NCI-H446 treated with DMSO at 0.1 percent for 48 hours (cell line): ENCODE measurements at places on chromosomes 5 and 9.

GRCh38 chr9:94112716-94113465 is 28.6 kb downstream of the PTPDC1 start:
- no peak for DNase-seq

DNA sequence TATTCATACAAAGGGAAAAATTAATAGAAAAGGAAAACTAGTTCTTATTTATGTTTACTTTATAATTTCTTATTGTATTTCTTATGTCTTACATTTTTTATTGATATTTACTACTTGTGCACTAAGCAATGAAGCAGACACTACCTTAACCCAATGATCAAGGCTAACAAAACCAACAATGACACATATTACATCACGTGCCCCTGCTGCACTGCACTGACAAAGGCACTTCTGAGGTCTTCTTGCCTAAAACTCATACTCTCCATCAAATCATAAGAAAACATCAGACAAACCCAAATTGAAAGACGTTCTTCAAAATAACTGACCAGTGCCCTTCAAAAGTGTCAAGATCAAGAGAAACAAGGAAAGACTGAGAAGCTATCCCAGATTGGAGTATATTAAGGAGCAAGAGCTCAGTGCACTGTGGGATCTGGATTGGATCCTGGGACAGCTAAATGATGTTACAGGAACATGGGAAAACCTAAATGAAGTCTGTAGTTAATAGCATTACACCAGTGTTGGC is 230.9 kb downstream of the AUH start:
- DNase-seq, result no peak

GRCh38 chr5:159406571-159406970 is 76.3 kb upstream of the IL12B start:
- DNase-seq, result no peak

- no peak for DNase-seq
These were observed 172.1 kb downstream of the TSSK1B start for GRCh38 chr5:113262674-113263073.

- no peak for DNase-seq
These were observed 40.8 kb upstream of the LARP1 start for GRCh38 chr5:154714266-154714986.

- no peak for DNase-seq
These were observed 493.0 kb downstream of the AGTPBP1 start for GRCh38 chr9:85248514-85249312.

- peak; percentile 59 for DNase-seq
These were observed 77.2 kb upstream of the NEK6 start for GRCh38 chr9:124180557-124180956.

- DNase-seq, result no peak
These were observed 48.7 kb downstream of the RUSC2 start for GRCh38 chr9:35538361-35539234.

DNA sequence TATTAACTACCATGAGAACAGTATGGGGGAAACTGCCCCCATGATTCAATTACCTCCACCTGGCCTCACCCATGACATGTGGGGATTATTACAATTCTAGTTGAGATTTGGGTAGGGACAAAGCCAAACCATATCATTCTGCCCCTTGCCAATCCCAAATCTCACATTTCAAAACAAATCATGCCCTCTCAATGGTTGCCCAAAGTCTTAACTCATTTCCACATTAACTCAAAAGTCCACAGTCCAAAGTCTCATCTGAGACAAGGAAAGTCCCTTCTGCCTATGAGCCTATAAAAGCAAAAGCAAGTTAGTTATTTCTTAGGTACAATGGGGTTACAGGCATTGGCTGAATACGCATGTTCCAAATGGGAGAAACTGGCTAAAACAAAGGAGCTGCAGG is 180.7 kb upstream of the CDH12 start:
- no peak for DNase-seq

DNA sequence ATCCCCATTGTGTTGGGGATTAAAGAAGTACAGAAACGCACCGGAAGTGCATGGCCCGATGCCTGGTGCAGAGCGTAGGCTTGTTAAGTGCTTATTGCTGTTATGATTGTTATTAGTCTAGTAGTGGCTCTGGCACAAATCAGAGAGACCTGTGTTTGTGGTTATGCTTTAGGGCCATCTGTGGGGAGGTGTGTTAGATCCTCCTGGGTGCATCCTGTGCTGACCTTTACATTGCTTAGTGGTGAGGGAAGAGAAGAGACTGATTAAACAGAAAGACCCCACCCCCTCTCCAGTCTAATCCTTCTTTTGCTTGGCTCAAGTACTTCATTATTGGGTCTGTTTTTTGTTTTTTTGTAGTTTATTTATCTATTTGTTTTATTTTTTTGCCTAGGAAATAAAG is 112.7 kb upstream of the SPRY4 start:
- no peak for DNase-seq

DNA sequence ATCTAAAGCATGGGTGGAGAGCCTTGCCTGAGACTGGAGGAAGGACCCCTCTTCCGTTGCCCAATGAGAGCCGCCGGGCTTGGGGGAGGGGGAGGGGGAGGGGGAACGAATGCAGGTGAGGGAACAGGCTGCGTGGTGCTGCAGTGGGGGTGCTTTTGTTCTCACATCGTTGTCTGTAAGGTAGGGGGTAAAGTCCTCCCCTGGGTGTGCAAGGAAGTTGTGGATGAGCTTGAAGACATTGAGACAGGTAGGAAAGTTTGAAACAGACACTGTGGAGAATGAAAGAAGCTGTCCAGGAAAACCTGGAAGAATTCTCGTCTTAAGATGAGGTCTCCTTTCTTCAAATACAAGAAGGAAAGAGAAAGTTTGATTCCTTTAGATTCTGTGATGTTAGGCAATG is 94.1 kb upstream of the LIFR start:
- DNase-seq, result no peak

DNA sequence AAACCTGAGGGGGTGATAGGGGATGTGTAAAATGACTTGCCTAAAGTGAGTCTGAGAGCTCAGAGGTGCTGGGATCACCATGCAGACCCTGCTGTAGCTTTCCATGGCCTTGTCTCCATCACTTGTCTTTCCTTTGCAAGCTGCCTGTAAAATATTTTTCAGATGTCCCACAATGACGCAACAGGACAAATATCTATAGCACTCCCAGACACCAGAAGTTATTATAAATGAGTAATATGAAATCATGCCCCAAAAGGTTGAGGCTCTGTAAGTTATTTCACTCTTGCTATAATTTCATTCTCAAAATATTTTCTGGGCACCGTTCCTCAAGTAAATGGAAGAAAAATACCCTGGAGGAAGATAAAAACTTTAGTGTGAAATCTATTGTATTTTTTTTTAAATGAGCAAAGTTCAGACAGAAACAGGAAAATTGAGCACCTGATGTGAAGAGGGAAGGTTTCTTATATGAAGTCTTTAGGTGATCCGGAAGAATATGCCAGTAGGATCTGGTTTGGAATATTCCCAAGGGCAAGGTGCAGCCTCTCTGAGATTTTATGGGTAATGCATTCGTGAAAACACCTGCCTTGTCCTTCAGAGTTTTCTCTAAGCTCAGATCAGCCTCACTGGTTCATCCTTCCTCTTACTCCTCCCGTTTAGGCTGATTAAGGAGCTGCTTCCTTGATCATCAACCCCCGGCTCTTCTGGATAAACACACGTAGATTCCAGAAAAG is 138.3 kb upstream of the DMAC1 start:
- DNase-seq, result no peak

DNA sequence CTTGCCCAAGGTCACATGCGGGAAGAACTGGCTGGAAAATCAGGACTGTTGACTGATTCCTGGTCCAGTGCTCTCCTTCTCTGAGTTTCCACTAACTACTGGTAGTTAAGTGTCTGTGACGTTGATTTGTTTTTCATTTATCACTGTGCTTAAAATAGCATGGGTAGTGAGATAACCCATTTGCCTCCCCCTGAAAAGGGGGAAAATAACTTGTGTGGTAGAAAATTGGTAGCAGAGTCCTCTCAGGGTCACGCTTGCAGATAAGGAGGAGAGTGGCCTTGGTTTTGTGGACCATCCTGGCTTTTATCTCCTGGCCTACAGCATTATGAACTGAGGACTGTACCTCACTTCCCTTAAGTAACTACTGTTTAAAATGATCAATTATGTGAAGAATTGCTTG is 10.9 kb downstream of the FUBP3 start:
- no peak for DNase-seq

DNA sequence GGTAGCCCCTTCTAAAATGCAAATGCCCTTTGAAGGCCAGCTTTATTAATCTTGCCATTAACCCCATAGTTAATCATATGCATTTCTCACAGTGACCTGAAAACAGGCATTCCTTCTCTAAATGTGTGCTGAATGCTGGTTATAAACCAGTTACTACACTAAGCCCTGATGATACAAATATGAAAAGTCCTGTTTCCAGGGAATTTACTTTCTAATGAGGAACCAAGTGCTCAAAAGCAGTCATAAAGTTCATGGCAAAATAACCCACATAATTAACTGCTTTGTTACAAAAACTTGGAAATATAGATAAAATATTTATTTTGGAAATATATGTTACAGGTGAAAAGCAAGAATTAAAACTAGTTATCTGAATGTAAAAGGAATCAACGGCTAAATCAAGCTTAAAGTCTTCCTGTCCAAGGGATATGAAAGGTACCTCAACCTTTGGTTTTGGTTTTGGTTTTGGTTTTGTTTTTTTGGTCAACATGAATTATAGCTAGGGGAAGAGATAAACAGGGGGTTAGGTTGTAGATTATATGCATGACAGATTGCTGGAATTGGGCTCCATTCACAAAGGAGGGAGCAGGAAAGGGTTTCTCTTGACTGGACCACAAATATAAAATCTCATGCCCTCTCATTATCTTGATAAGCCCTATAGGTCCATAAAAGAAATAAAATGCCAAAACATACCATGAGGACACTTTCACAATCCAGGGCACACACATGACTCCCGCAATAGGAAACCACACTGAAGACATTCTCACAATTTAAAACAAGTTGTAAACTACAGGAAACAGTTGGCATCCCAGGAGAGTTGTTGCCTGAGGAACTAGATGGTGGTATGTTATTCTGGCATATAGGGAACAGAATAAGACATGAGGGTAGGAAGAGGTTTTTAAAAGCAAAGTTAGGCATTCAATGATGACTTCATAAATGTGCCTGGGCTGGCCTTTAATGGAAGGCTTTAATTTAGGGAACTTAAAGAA is 46.7 kb upstream of the MACIR start:
- no peak for DNase-seq

GRCh38 chr9:135147474-135147805 is 60.0 kb downstream of the OLFM1 start:
- peak; percentile 52 for DNase-seq

GRCh38 chr9:123724211-123724796 is 205.6 kb downstream of the DENND1A start:
- peak; percentile 30 for DNase-seq

DNA sequence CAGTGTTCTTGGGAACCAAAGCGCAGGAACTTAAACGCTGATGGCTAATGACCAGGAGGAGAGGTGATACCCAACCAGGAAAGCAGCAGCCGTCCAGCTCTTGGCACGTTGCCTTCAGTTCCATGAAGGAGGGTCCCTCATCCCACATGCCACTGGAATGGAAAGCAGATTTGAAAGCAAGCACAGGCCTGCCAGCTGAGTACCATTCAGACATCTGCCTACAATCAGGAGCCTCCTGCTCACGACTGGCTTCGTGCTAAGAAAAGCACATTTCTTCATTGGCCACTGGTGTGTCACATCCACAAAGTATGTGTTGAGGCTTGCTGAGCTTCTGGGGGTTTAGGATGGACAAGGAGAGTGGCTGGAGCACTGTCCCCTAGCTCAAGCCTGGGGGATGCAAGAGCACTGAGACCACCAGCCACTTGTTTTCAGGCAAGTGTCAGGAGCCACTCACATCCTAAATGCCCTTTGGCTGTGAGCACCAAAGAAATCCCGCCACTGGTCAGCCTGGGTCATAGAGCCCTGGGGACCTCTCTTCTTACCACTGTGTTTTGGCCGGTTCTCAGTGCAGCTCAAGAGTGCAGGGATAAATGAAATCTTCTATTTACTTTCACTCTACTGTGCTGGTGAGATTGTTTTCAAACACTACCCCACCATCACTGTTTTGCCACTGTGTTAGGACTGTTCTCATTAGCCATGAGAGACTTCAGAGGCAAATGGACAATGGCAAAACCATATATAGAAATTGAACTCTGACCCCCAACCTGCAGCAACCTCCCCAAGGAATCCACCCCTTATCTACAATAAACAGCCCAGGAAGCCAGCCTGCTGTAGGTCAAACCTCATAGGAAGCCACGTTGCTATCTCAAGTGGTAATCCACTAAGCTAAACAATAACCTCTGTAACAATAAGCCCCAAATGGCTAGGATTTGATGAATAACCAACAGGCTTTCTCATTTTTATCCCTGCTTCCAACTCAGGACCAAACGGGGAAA is 58.3 kb downstream of the MTX3 start:
- DNase-seq, result no peak

GRCh38 chr5:140555747-140556312 is 1.4 kb downstream of the SRA1 start:
- no peak for DNase-seq

DNA sequence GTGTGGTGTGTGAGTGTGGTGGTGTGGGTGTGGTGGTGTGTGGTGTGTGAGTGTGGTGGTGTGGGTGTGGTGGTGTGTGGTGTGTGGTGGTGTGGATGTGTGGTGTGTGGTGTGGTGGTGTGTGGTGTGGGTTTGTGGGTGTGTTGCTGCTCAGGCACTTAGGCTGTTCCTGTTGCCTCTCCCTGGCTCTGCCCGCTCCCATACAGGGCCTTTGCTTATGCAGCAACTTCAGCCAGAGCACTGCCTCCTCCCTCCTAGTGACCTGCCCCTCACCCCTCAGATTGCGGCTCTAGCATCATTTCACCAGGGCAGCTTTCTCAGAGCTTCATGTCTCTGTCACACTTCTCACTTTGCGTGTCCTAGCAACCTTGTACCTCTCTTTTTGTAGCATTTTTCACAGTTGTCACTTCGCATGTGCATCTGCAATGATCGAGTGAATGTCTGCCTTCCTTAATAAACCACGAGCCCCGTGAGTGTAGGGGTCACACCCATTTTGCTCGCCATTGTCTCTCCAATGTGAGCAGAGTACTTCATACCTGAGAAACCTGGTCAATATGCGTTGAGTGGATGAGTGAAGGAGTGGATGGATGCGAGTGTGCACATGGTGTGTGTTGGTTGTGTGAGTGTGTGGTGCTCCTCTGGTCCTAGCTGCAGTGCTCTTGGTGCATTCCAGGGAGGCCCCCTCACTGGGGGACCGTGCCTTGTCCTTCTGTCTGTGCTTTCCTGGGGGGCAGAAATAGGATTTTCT is 167.9 kb upstream of the PANK3 start:
- no peak for DNase-seq

DNA sequence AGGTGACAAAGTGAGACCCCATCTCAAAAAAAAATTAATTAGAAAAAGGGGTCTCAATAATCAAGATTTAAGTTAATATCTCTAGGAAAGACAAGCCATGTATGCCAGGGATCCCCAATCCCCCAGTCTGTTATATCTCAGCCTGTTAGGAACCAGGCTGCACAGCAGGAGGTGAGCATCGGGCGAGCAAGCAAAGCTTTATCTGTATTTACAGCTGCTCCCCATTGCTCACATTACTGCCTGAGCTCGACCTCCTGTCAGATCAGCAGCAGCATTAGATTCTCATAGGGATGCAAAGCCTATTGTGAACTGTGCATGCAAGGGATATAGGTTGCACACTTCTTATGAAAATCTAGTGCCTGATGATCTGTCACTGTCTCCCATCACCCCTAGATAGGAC is 116.8 kb downstream of the TARS1 start:
- DNase-seq, result no peak

GRCh38 chr9:20584968-20585643 is 37.2 kb downstream of the MLLT3 start:
- no peak for DNase-seq
